ENCODE measurements at places on chromosomes 4 and X. TPM values are rescaled to one million over a fixed set of nuclear protein-coding genes. Genes with fewer than 3 reads are reported as not detected.

RRAGB gene
- 22.1 TPM for total RNA-seq

GPAT3 gene
- 4.2 TPM for total RNA-seq

MOB1B gene
- total RNA-seq: 14.6 TPM

DGKK gene
- not detected for total RNA-seq

TMEM47 gene
- not detected for total RNA-seq

DNA sequence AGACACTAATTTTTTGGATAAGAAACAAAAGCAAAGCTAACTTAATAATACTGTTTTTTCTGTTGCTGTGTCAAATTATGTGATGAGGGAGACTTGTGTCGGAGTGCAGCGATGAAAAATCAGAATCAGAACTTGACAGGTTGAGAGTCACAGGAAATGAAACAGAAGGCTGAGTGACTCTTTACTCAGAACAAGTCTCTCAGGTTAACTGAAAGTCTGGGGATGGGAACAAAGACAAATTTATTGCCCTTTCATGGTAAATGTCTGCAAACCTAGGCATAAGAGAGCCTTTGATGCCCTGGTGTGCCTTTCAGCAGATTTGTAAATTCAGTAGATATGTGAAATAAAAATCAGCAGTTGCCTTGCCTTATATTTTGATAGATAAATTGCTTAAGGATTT, 96.0 kb downstream of the ADGRL3 start:
- no peak overlapping the region for H3K27ac ChIP-seq
- no peaks in the 10 kb centered on the region for H3K27me3 ChIP-seq
- H3K4me3 ChIP-seq: no peak overlapping the region
- no peak for DNase-seq
- no peaks in the 10 kb centered on the region for H3K36me3 ChIP-seq
- H3K4me1 ChIP-seq: peaks cover 2% of the 10 kb centered on the region

DNA sequence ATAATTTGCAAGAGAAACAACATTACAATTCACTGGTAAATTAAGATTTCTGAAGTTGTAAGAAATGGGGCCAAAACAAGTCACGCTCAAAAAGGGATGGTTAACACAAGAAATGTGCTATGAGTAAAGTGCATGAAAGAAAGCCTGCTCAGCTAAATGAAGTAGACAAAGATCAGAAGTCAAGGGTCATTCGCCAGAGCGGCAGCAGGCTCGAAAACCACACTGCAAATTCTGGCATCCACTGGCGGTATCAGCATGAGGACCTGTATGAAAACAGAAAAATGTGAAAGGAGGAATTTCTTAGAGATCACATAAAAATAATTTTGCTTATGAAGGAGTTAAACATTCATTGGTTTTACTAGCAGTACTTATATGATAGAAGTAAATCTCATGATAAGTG, 49.6 kb downstream of the FBXL5 start:
- H3K36me3 ChIP-seq: peaks cover 39% of the 10 kb centered on the region
- no peaks in the 10 kb centered on the region for H3K27me3 ChIP-seq
- H3K27ac ChIP-seq: no peak overlapping the region
- no peak overlapping the region for H3K4me3 ChIP-seq

DNA sequence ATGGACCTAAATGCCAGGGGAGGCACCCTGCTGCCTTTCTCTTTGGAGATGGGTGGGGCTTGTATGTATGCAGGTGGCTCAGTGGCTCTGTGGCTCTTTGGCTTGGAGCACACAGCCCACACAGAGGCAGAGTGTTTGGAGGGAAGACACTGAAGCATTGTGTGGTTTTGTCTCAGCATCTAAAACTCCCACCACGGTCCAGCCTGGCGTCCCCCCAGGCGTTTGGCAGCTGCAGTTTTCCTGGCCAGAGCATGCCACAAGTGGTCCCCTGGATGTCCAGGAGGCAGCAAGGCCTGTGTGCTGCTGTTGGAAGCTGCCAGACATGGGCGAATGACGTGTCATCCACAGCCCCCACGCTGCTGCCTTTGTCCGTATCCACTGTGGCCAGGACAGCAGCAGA, 32.2 kb upstream of the PSAPL1 start:
- no peak overlapping the region for H3K4me3 ChIP-seq
- no peak overlapping the region for H3K27ac ChIP-seq
- no peaks in the 10 kb centered on the region for H3K36me3 ChIP-seq
- no peak for DNase-seq

- H3K4me3 ChIP-seq: no peak overlapping the region
- no peak overlapping the region for H3K27ac ChIP-seq
- H3K4me1 ChIP-seq: peaks cover 12% of the 10 kb centered on the region
Measured at GRCh38 chrX:40749681-40750494, 14.5 kb upstream of the MED14 start.

DNA sequence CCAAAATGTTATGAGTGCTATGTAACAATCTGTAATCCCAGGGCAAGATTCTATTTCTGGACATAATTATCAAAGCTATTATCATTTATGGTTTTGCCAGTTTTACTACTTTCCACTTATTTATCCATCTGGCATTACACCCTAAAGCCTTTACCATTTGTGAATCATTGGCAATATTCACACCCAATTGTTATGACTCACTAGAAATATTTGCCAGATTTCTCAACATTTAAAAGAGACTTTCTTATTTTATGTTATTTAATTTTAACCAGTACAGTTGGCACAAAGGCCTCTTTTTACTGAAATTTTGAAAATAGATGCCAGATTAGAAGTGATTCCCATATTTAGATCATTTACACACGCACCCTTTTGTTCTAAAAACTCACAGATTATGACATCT, 242.7 kb upstream of the WDFY3 start:
- no peak overlapping the region for H3K27ac ChIP-seq
- H3K4me3 ChIP-seq: no peak overlapping the region
- no peaks in the 10 kb centered on the region for H3K36me3 ChIP-seq
- no peaks in the 10 kb centered on the region for H3K27me3 ChIP-seq
- no peaks in the 10 kb centered on the region for H3K4me1 ChIP-seq
- DNase-seq: no peak

- no peaks in the 10 kb centered on the region for H3K27me3 ChIP-seq
- peak overlapping the region; percentile 69 for H3K27ac ChIP-seq
- H3K36me3 ChIP-seq: no peaks in the 10 kb centered on the region
- peaks cover 23% of the 10 kb centered on the region for H3K4me1 ChIP-seq
Measured at GRCh38 chrX:19642241-19643109, 127.2 kb upstream of the MAP3K15 start.

- no peak overlapping the region for H3K4me3 ChIP-seq
- no peaks in the 10 kb centered on the region for H3K36me3 ChIP-seq
- H3K27me3 ChIP-seq: no peaks in the 10 kb centered on the region
Measured at GRCh38 chr4:159777689-159778088, 674.8 kb downstream of the RAPGEF2 start.

- no peaks in the 10 kb centered on the region for H3K4me1 ChIP-seq
- H3K4me3 ChIP-seq: no peak overlapping the region
- H3K27me3 ChIP-seq: no peaks in the 10 kb centered on the region
- no peak overlapping the region for H3K27ac ChIP-seq
- no peak for DNase-seq
Measured at GRCh38 chrX:129529685-129530281, 6.5 kb upstream of the SMARCA1 start.

DNA sequence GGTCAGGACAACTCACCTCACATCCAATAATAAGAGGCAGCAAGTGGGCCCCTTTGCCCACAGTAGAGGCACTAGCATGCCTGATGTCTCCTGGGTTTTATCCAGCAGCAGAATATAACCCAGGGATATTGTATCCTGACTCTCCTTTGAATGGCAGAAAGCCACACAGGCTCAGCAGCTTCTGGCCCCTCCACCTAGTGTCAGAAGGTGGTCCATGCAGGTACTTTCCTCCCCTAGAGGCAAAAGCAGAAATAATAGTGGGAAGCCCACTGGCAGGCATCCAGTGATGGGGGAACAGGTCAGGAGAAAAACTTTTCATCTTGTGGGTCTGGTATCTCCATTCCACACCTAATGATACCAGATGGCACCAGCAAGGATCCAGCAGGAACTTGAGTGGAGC, 75.5 kb upstream of the IRS4 start:
- no peaks in the 10 kb centered on the region for H3K36me3 ChIP-seq
- H3K27ac ChIP-seq: no peak overlapping the region
- H3K27me3 ChIP-seq: no peaks in the 10 kb centered on the region
- H3K4me3 ChIP-seq: no peak overlapping the region
- H3K4me1 ChIP-seq: no peaks in the 10 kb centered on the region

DNA sequence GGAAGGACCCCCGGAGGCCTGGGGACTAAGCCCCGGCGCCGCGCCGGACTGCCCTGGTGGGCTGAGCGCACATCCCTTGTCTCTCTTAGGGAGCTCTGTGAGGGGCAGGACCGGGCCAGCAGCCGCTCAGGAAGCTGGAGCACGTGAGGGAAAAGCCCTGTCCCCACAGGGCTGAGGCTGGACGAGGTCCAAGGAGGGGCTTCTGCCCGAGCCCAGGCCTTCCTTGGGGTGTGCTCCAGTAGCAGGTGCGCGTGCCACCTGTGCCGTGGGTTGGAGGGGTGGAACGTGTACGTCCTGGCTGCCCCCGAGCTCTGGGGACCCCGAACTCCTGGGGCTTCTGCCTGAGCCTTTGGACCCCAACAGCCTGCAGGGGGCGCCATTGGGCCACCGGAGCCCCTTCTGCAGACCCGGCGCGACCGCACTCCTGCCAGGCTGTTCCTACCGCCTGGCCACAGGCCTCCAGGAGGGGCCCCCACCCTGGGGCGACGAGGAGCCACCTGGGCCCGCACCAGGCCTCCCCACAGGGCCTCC, 27.2 kb downstream of the TACC3 start:
- peak; percentile 81 for DNase-seq
- H3K27ac ChIP-seq: no peak overlapping the region
- H3K27me3 ChIP-seq: no peaks in the 10 kb centered on the region
- no peak overlapping the region for H3K4me3 ChIP-seq
- H3K36me3 ChIP-seq: peaks cover 18% of the 10 kb centered on the region

DNA sequence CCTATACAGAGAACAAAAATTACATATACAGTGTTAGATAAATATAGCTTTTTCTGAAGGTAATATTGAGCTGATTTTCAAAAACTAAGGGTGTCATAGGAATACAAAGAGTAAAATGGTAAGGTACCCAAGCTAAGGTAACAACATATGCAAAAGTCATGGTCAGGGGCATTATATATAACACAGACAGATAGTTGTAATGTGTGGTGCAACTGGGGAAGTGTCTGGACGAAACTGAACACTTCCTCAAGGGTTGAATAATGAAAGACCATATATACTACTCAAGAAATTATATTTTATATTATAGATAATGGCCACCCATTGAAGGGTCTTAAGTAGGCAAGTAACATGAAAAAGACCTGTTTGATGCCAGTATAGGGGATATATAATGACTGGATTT, 262.1 kb upstream of the CXXC4 start:
- H3K27me3 ChIP-seq: no peaks in the 10 kb centered on the region
- H3K4me3 ChIP-seq: no peak overlapping the region
- peaks cover 4% of the 10 kb centered on the region for H3K36me3 ChIP-seq
- H3K4me1 ChIP-seq: peaks cover 16% of the 10 kb centered on the region
- no peak for DNase-seq

GRCh38 chrX:3440981-3441380, 94.5 kb upstream of the MXRA5 start:
- H3K27ac ChIP-seq: no peak overlapping the region
- H3K4me1 ChIP-seq: no peaks in the 10 kb centered on the region
- DNase-seq: no peak
- peaks cover 6% of the 10 kb centered on the region for H3K27me3 ChIP-seq
- H3K4me3 ChIP-seq: no peak overlapping the region

DNA sequence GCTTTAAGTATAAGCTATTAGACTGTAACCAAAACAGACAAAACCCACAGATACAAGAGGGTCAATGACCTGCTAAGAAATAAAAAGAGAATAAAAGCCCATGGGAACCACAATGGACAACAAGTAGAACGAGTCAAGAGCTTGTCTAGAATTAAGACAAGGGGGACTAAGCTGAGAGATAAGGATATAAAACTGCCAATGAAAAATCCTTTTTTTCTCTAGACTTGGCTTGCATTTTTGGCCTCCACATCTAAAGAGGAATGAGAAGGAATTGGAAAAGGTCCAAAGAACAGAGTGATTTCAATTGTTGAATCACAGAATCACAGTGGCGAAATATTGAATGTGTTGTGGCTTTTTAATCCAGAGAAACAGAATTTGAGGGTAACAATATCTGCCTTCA, 135.7 kb downstream of the QDPR start:
- no peak overlapping the region for H3K4me3 ChIP-seq
- H3K36me3 ChIP-seq: no peaks in the 10 kb centered on the region
- no peak overlapping the region for H3K27ac ChIP-seq
- H3K4me1 ChIP-seq: no peaks in the 10 kb centered on the region
- H3K27me3 ChIP-seq: peaks cover 5% of the 10 kb centered on the region

DNA sequence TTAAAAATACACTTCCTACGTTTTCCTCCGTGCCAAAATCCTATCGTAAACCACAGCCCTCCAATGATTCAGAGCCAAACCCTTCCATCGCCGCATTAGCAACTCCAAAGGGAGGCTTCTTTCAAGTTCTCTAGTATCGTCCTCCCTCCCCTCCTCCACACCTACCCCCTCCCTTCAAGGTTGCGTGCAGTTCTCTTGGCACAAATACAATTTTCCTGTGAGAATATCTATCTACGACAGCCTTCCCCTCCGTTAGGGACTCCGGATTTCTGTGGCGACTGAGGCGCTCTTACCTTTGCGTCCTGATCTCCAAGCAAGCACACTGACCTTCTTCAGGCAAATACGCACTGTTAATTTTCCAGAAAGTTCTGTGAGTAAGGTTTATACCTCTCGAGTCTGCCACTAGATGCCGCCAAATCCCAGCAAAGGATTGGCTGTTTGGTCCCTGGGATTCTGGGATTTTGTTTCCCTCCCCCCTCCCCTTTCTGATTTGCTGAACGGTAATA, 1.2 kb upstream of the MORF4L2 start:
- peaks cover 12% of the 10 kb centered on the region for H3K4me1 ChIP-seq
- no peak overlapping the region for H3K4me3 ChIP-seq
- H3K27ac ChIP-seq: no peak overlapping the region
- peak; percentile 9 for DNase-seq
- no peaks in the 10 kb centered on the region for H3K36me3 ChIP-seq

GRCh38 chr4:125169192-125169591, 145.6 kb upstream of the FAT4 start:
- no peak overlapping the region for H3K4me3 ChIP-seq
- DNase-seq: no peak
- H3K27me3 ChIP-seq: no peaks in the 10 kb centered on the region
- H3K4me1 ChIP-seq: no peaks in the 10 kb centered on the region
- H3K27ac ChIP-seq: no peak overlapping the region

All from naive thymus-derived CD8-positive, alpha-beta T cell (primary cell).